ENCODE measurements at places on chromosomes 1 and 21. TPM values are rescaled to one million over a fixed set of nuclear protein-coding genes. Genes with fewer than 3 reads are reported as not detected.

TEDDM1 gene
- total RNA-seq: not detected

PLEKHO1 gene
- 53.2 TPM for total RNA-seq

SH3D21 gene
- total RNA-seq: 1.6 TPM

SPATA45 gene
- not detected for total RNA-seq

KPRP gene
- total RNA-seq: not detected

RUNX3 gene
- total RNA-seq: 1.8 TPM

MPL gene
- 0.73 TPM for total RNA-seq

SETDB1 gene
- 16.2 TPM for total RNA-seq

MFAP2 gene
- total RNA-seq: 4.8 TPM

IVL gene
- total RNA-seq: not detected

LAX1 gene
- 0.22 TPM for total RNA-seq

CNTN2 gene
- 0.51 TPM for total RNA-seq

ZNF691 gene
- 7.7 TPM for total RNA-seq

OLIG2 gene
- not detected for total RNA-seq

RHBDL2 gene
- 0.14 TPM for total RNA-seq

LRRC39 gene
- 155 TPM for total RNA-seq

UBASH3A gene
- not detected for total RNA-seq

FCN3 gene
- 20.7 TPM for total RNA-seq

S100B gene
- total RNA-seq: 8.3 TPM

COL16A1 gene
- 12.7 TPM for total RNA-seq

PBX1 gene
- 78.8 TPM for total RNA-seq

CA6 gene
- total RNA-seq: 0.19 TPM

FAM110D gene
- 4.0 TPM for total RNA-seq

FAM151A gene
- 1.5 TPM for total RNA-seq

VHLL gene
- not detected for total RNA-seq

ANGPTL3 gene
- not detected for total RNA-seq

IL10 gene
- total RNA-seq: 0.54 TPM

OXCT2 gene
- 1.3 TPM for total RNA-seq

NHLH1 gene
- not detected for total RNA-seq

OSCP1 gene
- 5.3 TPM for total RNA-seq

ZBTB37 gene
- 7.7 TPM for total RNA-seq

FCRL5 gene
- not detected for total RNA-seq

CD1C gene
- total RNA-seq: 0.57 TPM

TNFRSF18 gene
- not detected for total RNA-seq

SPRR5 gene
- not detected for total RNA-seq

LAMTOR2 gene
- 63.8 TPM for total RNA-seq

ATAD3A gene
- total RNA-seq: 17.9 TPM

LRRC3 gene
- total RNA-seq: 3.3 TPM

SMG7 gene
- 45.5 TPM for total RNA-seq

KRTAP7-1 gene
- total RNA-seq: not detected

All from Right ventricle myocardium inferior (tissue), 1 donor.